ENCODE measurements at places on chromosomes 11 and 22.

- DNase-seq: no peak
These were observed 198.8 kb upstream of the KIRREL3 start for GRCh38 chr11:127199306-127199801.

DNA sequence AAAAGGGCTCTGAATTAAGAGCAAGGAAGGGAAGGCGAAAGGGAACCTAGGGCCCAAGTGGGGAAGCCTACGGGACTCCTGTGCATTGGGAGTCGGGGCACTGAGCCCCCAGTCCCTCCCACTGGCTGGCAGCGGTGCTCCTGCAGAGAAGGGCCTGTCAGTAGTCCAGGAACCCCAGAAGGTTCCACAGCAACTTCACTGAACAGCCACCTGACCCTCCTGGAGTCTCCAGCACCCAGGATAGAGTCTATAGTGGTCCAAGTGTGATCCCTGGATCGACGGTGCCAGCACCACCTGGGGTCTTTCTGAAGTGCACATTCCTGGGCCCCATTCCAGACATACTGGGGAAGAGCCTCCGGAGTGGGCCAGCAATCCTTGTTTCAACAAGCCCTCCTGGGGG is 100.0 kb upstream of the B3GAT1 start:
- DNase-seq: no peak

DNA sequence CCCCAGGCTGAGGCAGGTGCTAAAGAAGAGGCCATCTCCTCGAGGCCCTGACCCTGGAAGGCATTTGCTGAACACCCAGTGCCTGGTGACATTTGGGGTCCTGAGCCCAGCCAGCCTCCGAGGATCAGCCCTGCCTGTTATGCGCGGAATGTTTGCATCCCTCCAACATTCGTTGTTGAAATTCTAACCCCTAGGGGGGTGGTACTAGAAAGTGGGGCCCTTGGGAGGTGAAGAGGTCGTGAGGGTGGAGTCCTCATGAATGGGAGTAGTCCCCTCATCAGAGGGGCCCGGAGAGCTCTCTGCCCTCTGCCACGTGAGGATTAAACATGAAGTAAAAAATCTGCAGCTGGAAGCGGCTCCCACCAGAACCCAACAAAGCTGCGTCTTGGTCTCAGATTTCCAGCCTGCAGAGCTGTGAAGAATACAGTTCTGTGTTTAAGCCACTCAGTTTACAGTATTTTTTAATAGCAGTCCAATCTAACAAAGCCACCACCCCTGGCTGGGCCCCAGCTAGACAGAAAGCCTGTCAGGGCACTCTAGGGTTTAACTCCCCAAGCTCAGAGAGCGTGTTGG is 35.3 kb upstream of the SEPTIN5 start:
- DNase-seq: no peak

DNA sequence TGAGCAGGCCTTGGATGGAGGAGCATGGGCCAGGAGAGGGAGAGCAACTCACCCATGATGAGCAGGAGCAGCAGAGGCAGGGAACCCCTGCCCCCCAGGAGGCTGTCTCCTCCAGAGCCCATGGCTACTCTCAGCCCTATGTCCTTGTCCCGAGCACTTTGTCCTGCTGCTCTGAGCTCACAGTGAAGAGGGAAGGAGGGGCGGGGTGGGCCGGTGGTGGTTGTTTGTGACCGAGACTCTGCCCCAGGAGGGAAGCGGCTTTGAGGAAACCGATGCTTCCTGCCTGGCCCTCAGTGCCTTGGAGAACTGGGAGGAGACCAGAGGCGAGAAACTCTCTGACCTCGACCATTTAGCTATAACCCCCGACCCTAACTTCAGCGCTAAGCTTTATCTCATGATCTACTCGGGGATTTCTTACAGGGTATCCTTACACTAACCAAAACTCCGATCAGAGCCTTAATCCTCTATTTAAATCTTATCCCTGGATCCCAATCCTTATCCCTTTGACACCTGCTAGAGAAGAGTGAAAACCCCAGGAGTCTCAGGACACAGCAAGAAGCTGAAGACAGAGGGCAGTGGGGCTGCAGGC is at the start of gene ROBO4:
ROBO4 (minus strand) TSS at position 192 of the 589 bp plus-strand sequence; CDS start at position 122, 70 bp downstream.
- no peak for DNase-seq

DNA sequence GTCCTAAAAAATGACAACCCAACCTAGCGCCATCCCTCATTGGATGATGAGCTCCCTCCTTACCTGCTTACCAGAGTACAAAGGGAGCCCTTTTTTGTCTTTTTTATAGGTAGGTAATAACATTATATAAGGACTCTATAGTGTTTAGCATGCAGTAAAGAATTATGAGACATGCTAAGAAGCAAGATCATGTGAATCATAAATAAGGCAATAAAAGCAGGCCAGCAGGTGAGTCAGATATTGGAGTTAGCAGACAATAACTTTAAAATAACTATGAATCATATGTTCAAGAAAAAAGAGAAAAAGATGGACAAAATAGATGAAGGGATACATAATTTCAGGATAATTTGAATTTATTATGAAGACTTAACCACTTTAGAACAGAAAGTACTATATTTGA is 81.5 kb downstream of the GRK3 start:
- DNase-seq: no peak

GRCh38 chr22:31892080-31892433 is 52.3 kb upstream of the YWHAH start:
- DNase-seq: no peak

- DNase-seq: no peak
These were observed 97.2 kb downstream of the JRKL start for GRCh38 chr11:96486890-96487611.
